NCI-H1930 (cell line): ENCODE measurements at places on chromosomes 11 and 22.

GRCh38 chr11:81495699-81496292 lies 1237.9 kb downstream of the FAM181B start:
- DNase-seq: no peak

GRCh38 chr11:61792310-61793082 lies at the start of the genes FEN1 and TMEM258:
FEN1 (plus strand) TSS chr11:61792911; CDS start chr11:61795362, 2,451 bp downstream.
TMEM258 (minus strand) TSS chr11:61792599; CDS start chr11:61792558, 41 bp downstream.
- DNase-seq: peak; percentile 89

DNA sequence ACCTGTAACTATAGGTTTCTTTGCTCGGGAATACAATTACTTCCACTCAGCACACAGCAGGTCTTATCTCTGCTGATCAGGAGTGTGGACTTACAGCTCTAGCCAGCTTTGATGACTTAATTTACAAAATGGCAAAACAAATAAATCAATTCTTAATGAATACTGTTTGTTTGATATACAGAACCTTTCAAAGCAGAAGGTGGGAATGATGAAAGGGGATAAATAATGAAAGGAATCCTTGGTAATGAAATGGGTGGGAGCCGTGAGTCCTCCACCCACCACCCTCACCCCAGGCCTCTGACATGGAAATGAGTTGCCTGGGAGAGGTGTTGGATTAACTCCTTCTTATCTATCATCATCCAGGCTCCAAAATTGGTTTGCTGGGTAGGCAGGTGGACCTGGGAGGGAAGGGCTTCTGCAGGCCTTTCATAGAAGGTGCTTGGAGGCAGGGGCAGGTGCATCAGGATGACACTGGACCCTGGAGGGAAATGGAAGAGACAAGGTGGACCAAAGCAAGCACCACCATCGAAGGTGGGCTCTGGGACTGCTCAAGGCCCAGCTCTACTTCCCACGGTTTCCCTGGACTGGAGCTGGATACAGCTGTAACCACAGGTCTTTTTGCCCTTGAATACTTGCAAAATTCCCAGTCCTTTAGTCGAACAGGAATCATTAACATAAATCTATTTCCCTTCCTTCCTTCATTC lies 23.0 kb downstream of the POU2AF1 start:
- no peak for DNase-seq

GRCh38 chr22:44460287-44460686 lies 37.7 kb downstream of the RTL6 start:
- no peak for DNase-seq

DNA sequence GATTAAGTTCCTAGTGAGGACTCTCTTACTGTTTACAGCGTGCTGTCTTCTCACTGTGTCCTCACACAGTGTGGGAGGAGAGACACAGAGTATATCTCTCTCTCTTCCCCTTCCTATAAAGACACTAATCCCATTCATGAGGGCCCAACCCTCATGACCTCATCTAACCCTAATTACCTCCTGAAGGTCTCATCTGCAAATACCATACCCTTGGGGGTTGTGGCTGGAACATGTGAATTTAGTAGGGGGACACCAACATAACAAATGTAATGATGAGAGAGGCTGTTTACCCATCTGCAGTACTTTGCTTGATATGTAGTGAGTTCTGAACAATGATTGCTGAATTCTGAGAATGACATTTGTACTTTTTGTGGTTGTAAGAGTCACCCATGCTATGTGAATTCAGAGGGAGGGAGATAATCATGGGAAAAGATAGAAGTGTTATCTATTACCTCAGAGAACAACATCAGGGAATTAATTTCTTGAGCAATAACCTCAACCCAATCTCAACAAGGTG lies 4.9 kb upstream of the OR52W1 start:
- no peak for DNase-seq

DNA sequence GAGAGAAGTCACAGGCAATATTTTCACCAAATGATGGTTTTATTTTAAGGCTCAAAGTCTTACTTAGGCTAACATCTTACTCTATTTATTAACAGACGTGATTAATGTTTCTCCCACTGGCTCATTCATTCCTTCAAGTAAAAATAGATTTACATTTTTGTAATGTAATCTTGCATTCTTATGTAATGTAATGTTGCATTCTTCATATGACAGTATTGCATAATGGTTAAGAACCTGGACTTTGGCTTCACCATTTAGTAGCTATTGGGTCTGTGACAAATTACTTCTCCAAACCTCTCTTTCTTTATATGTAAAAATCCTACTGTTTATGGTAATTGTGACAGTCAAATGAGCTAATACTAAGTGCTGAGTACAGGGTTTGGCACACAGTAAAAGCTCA lies 3.3 kb upstream of the DIXDC1 start:
- DNase-seq: no peak

GRCh38 chr11:1167256-1167655 lies 9.5 kb downstream of the MUC5AC start:
- DNase-seq: no peak

DNA sequence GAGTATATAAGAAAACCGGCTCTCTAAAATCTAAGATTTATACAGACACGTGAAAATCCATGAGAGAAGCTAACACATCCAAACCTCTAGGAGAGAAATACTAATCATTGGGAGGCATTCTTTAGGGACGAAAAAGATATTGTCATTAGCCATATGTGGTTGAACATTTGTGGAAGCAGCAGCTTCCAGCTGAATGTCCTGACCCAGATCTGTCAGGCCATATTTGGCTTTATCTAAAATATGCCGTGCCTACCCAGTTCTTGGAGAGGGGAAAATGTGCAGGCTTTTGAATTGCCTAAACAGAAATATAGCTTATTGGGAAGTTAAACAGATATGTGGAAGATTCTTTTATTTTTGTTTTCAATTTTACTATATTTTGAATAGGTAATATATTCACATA lies 6.4 kb downstream of the CCDC89 start:
- no peak for DNase-seq

GRCh38 chr11:27443227-27443626 lies 29.4 kb downstream of the LGR4 start:
- no peak for DNase-seq

DNA sequence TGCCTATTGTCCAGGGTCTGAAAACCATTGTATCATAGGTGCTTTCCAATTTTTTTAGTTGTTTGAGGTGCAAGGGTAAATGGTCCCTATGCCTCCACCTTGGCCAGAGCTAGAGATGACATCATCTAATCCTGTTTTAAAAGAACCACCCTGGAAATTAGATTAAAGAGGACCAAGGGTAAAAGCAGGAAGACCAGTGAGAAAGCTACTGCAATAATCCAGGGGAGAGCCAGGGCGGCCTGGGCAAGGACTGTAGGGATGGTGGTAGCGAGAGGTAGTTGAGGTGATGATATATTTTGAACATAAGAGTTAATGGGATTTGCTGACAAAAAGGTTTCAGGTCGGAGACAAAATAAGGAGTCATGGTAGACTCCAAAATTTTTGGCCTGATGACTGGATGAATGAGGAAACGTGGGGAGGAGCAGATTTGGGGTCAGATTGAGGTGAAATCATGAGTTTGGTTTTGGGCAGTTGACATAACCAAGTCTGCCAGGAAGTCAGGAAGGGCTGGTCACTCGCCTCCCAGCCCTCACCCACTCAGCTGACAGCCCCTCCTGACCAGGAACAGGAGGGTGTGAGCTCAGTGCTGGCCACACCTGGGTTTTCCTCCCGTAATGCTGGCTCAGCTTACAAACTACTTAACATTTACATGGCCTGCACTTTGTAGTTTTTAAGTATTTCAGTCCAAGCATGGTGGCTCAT lies 23.0 kb downstream of the SCN4B start:
- no peak for DNase-seq

GRCh38 chr22:20021196-20022181 lies 579 bp downstream of the TANGO2 start:
- no peak for DNase-seq

DNA sequence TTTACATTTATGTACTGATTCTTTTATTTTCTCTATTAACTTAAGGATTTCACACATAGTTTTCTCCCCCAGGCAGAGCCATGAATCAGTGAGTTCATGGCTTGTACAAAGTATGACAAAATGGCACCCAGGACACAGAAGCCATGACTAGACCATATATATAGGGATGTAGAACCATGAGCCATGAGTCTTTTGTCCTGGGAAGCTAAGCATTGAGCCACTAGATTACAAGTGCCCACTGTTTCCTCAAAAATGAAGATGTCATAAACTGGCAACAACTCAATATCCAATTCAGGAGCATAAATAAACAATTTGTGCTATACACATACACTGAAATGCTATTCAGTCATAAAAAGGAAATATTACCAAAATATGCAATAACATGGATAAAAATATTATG lies 36.2 kb downstream of the CARD18 start:
- DNase-seq: no peak

- no peak for DNase-seq
Observed at GRCh38 chr22:37060801-37061610, 9.5 kb downstream of the KCTD17 start.

GRCh38 chr22:19750507-19751490 lies 9.8 kb upstream of the TBX1 start:
- DNase-seq: no peak

- no peak for DNase-seq
Observed at GRCh38 chr11:9386901-9387300, 2.4 kb downstream of the IPO7 start.

DNA sequence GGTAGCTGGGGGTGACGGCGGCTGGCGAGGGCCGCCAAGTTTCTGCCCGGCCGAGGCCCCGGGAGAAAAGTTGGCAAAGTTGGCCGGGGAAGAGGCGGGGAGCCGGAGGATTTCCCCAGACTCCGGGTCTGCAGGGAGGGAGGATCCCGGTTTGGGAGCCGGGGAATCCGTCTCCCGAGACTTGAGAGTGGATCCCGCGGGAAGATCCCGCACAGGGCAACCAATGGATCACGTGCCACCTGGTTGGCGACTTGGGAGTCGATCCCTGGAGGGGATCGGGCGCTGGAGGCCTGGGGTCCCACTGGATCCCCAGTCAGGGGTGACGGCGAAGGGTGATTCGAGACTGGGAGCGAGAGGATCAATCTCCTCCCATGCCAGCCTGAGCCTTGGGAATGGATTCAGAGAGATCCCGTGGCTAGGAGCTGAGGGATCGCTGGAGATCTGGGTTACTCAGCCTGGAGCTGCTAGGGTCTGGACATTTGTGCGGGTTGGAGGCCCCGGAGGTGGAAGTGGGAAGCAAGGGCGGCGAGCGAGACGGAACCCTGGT lies 394 bp downstream of the KIAA1671 start:
- DNase-seq: no peak

GRCh38 chr22:28464127-28464526 lies 215.5 kb downstream of the TTC28 start:
- DNase-seq: no peak

DNA sequence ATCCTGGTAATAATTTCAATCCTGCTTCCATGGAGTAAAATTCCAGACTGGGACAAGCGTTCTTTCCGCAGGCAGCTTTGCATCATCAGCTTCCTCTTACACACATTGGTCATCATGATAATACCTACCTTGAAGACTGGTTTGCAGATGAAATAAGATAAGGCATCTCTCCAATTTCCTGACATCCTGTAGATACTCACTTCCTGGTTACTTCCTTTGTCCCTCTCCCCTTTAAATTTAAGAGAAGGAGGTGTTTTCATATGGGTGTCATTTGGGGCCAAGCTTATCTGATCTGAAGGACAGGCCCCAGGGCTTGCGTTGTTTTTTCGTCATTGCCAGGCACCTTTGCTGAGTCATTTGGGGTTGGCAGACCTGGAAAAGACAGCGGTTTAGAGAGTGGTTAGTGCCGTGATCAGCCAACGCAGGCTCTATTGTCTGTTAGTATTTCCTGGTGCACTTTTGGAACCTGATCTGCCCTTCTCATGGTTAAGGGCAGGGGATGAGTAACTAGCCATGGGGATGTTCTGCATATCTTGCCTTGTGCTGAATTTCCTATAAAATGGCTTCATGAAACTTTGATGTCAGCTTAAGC lies 24.1 kb downstream of the GRAMD1B start:
- DNase-seq: no peak

DNA sequence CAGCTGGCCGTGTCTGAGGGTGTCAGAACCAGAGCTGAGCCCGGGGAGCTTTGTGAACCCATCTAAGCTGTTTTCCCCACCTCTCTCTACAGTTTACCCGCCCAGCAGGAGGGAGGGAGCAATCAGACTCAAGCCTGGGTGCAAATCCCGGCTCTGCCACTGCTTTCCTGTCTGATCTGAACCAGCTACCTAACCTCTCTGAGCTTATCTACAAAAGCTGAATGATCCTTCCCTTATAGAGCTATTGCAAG lies 252 bp downstream of the APOL2 start:
- DNase-seq: no peak

GRCh38 chr11:115458877-115459276 lies 45.3 kb downstream of the CADM1 start:
- DNase-seq: no peak

DNA sequence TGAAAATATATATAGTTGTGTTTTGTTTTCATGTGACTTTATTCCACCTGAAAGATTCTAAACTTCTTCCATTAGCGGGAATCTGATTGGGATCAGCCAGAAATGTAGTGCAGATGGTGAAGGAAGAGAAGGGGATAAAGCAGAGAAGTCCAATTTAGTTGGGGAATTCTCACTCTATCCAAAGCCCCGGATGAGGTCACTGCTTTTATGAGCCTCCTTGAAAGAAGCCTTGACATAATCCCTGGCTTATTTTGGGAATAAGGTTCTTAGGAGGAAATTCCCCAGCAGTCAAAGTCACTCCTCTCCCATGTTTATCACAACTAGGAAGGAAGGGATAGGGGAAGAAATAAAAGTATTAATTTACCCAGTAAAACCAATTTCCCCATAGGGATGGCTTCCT lies 41.1 kb downstream of the OSBP start:
- no peak for DNase-seq

DNA sequence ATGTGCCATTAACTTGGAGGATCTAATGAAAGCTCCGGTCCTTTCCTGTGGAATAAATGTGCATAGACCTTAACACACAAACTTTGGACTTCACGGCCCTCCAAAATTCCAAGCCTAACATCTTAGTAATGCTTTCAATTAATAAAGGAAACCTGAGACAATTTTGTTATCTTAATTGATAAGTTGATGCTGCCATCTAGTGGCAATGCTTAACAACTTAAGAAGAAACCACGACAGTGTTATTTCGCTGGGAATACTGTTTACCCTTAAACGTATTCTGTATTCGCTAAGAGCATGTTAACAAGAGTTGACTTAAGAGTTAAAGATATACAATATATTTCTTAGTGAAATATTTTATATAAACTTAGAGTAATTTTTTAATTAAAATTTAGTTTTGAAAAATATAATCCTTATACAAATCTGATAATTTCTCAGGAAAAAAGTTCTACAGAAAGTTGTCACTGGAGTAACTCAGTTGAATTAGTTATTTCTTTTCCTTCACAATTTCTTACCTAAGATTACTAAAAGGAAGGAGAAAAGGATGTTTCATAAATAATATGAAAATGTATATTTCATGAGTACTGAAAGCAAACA lies 35.0 kb upstream of the OR9G4 start:
- peak; percentile 64 for DNase-seq

DNA sequence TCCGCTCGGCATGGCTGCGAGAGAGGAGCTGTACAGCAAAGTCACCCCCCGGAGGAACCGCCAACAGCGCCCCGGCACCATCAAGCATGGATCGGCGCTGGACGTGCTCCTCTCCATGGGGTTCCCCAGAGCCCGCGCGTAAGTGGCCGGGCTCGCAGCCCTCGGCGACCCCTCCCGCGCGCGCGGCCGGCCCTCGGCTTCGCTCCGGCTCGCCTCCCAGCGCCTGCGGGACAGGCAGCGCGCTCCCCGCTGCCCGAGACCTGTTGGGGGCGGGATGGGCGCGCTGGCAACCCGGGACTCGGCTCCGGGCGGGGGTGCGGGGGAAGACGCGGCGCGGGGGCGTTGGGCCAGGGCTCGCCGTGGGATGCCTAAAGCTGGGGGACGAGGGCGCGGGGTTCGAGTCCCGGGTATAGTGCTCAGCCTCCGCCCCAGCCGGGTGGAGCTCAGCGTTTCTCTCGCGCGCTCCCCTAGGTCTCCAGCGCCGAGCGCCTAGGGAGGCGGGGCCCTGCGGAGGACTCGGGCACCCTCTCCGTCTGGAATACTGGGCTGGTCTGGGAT lies 630 bp downstream of the UBASH3B start:
- peak; percentile 13 for DNase-seq
